CD4-positive, alpha-beta T cell treated with Interleukin-17A for 4 hours (primary cell): ENCODE measurements at places on chromosomes 12 and 14.

- no peak for DNase-seq
Measured at GRCh38 chr12:4277857-4278256, 4.3 kb downstream of the CCND2 start.

DNA sequence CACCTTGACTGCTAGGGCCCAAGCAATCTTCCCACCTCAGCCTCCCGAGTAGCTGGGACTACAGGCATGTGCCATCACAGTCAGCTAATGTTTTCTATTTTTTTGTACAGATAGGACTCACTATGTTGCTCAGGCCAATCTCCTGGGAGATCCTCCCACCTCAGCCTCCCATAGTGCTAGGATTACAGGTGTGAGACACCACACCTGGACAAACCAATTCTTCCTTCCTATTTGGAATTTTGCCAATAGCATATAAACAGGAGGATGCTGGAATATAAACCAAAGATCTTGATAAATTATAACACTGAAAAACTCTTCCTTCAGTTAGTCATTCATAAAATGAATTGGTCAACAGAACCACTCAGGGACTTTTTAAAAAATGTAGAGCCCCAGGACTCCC is 8.4 kb downstream of the ACIN1 start:
- DNase-seq = no peak

GRCh38 chr14:54687750-54688119 is 120.8 kb downstream of the SAMD4A start:
- DNase-seq = no peak

DNA sequence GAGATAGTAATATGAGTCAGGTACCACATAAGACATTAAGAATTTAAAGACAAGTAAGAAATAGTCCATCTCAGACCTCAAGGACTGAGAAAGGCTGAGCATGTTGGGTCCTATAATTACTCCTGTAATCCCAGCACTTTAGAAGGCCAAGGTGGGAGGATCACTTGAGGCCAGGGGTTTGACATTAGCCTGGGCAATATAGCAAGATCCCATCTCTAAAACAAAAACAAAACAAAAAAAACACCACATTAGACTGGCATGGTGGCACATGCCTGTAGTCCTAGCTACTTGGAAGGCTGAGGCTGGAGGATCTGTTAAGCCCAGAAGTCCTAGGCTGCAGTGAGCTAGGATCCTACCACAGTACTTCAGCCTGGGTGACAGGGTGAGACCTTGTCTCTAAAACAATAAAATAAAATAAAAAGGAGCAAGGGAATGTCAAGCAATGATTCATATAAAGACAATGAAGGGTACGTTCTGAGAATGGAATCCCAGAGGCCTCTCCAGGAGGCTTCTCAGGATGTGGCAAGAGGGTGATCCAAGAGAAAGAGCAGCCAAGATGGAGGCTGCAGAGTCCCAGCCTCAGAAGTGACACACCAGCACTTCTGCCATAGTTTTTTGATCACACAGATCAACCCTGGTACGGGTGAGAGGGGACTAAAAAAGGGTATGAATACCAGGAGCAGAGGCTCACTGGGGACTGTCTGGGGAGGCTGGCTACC is 206.4 kb downstream of the CRADD start:
- no peak for DNase-seq

DNA sequence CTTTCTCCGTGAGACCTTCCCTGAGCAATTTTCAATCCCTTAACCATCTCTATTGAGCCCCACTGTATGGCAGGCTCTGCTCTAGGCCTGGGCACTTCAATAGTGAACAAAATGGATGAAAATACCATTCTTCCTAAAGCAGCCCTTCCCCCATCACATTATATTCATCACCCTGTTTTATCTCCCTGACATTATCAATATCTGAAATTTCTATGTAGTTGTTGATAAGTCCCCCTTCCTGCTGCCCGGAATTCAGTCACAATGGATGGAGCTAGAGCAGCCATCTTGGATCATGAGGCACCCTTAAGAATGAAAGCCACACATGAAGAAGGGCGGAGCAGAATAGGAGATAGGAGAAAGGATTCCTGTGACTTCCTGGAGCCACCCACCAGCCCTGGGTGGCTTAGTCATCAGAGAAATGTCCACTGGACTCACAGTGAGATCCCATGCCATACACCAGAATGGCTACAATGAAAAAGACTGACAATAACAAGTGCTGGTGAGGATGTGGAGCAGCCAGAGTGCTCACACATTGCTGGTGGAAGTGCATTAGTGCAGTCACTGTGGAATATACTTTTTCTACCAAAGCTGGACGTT is 33.9 kb downstream of the SCARB1 start:
- no peak for DNase-seq
